ENCODE measurements at places on chromosomes 5 and 9.

DNA sequence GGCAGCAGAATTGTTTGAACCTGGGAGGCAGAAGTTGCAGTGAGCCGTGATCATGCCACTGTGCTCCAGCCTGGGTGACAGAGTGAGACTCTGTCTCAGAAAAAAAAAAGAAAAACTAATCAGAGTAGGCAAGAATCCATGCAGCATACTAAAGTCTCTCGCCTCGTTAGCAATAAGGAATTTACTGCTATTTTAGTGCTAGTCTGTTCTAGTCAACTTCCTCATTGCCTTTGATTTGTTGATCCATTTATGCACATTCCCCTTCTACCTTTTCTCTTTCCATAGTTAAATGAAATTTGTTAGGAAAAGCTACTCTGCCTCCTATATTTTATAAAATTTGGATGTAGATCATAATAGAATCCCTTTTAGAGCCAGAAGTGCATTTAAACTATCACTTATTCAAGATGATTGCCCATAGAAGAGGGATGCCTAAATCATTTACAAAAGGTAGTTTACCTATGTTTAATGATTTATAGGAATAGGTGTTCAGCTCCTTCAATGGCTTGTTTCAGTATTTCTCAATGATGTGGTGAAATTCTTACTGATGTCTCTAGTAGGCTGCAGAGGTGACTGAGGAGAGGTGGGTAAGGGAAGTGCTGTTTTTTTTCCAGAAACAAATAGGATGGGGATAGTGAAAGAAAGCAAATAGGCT is 1.9 kb downstream of the LRRC19 start:
- no peak for DNase-seq

DNA sequence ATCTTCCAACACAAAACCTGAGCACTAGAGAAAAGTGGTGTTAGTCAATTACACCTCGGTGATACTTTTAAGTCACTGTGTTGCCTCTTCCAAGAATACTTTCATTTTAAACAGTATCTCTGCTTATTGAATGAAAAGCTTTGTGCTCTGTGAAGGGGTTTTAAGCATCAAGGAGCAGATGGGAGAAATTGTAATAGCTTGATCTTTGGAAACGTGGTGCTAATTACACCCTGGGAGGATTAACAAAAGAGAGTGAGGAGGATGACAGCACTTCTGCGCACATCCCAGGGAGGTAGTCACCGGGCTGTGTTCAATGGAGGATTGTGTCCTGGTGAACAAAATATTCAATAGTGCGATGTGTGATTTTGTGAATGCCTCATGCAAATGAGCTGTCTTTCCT is 477.4 kb upstream of the ADAMTS16 start:
- DNase-seq = no peak

- DNase-seq = no peak
These were observed 5.3 kb downstream of the OR2S2 start for GRCh38 chr9:35952526-35953191.

GRCh38 chr5:126917918-126918614 is 112.3 kb downstream of the MARCHF3 start:
- no peak for DNase-seq

- DNase-seq = no peak
These were observed 1056.8 kb downstream of the MAT2B start for GRCh38 chr5:164561933-164562872.

- no peak for DNase-seq
These were observed 27.4 kb upstream of the GSN start for GRCh38 chr9:121240472-121241135.

GRCh38 chr5:115179030-115179393 is 9.3 kb upstream of the TRIM36 start:
- no peak for DNase-seq

DNA sequence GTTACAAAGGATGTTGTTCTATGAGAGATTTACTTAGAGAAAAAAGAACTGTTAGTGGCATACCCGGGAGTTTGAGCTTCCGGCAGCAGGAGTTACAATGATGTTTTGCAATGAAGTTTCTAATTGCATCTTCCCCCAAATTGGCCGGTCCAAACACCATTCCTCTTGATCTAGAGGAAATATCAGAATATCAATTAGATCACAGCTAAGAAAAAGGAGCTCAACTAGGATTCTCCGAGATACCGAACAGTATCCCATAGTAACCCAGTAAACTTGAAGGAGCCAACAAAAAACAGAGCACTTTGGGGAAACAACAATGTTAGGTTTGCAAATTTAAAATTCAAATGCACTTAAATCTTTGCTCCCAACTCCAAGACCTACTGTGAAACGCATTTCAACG is 159.5 kb downstream of the TRPM6 start:
- no peak for DNase-seq

DNA sequence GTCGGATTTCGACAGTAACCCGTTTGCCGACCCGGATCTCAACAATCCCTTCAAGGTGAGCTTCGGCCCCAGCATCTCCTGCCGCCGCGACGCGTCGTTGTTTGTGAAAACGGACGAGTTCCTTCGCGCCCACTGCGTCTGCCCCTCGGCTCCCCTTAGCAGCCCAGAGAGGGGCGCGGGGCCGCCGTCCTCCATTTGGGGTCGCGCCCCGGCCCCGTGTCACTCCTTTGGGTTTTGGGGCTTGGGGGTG is 182 bp downstream of the SCAMP1 start:
- DNase-seq = no peak

All from AG09319 (cell line).